ENCODE measurements at places on chromosomes 5 and 9.

DNA sequence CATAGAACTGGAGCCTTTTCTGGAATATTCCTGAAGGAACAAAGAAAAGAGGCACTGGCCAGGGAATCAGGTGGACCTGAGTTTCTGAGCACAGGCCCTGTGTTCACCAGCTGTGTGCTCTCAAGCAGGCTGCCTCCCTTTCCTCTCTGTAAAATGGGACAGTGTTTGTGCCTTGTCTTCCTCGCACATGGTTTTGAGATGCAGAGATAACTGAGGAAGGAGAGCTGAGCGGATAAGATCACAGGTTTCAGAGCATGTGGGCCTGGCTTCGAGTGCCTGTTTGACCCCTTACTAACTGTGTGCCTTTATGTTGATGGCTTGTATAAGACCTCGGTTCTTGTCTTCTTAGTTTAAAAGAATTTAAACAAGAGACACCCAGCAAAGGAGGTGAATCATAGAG, 46.2 kb upstream of the HAND1 start:
- DNase-seq = no peak

DNA sequence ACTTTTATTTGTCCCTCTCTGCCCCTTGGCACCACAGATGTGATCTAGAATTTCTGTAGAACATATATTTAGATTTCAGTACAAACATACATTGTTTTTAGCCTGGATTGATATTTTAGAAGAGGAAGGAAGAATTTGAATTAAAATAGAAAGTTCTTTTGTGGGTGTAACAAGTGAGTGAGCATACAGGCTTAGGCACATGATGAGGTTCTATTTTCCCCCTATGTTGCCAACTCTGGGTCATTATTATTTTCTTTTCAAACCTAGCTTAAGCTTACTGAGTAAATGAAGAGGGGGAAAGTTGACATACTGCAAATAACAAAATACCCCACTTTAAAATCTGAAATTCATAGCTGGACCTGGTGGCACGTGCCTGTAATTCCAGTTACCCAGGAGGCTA, 102.9 kb downstream of the GCNT1 start:
- no peak for DNase-seq

DNA sequence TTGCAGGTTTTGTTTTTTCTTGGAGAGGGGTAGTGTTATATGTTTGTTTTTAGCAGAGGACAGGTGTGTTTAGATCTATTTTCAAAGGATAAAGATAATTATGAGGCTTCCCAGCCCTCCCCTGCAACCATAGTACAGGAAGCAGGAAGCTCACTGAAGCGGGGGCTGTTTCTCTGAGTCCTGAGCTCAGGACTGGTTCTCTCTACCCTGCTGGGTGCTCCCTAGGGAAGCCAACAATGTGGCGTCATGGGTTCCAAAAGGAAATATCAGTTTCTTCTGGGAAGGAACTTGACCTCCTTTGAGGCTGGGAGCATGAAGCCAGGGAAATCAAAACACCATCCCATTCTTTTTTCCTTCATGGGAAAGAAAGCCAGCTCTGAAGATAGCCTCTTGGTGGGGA, 62.2 kb downstream of the RAD23B start:
- DNase-seq = no peak

GRCh38 chr5:141409598-141410306, 1.9 kb downstream of the PCDHGB6 start:
- no peak for DNase-seq

- DNase-seq = no peak
These were observed 70.3 kb downstream of the MTAP start for GRCh38 chr9:21872696-21873095.

GRCh38 chr5:139744471-139745131, 51.0 kb upstream of the PSD2 start:
- DNase-seq = no peak

GRCh38 chr9:127128341-127129072, 6.1 kb upstream of the ANGPTL2 start:
- no peak for DNase-seq

DNA sequence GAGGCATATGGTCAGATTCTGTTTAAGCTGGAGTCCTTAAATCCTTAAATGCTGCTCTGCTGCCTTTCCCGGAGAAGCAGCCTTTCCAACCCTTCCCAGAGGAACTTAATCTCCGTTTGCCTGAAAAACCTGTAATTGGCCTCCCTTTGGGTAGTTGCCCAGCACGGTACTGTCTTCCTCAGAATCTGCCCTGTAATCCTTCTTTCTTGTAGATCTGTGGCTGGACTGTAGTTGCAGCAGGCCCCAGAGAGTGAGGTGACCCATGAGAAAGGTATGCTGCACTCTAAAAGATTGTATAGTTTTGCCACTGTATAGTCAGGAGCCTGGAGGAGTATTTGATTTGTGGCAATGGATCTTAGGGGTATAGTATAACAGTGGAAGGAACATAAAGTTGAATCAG, 11.7 kb downstream of the SPIN1 start:
- DNase-seq = no peak

Data from activated CD4-positive, CD25-positive, alpha-beta regulatory T cell (primary cell).